ENCODE measurements at places on chromosomes 16 and 17.
A peak's percentile ranks its signal among the peaks of the same experiment; 100 is the strongest.

DNA sequence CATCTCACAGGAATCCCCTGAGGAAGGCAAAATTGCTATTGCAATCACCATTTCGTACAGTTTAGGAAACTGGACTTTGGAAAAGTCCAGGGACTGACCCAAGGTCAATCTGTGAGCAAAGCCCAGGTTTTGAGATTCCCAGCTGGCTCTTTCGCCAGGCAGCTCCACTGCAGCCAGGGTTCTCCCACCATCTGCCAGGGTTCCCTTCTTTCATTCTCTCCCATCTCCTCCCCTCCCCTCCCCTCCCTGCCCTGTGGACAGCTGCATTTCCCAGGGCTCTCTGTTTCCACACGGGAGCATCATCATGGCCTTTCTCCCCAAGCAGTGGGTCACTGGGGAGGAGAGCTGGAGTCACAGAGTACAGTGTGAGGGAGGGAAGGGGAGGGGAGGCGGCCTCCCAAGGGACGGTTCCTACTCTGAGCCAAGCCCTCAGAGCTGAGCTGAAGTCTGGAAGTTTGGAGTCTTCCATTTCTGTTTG, 11.9 kb upstream of the GSDMA start:
- no peak for DNase-seq

DNA sequence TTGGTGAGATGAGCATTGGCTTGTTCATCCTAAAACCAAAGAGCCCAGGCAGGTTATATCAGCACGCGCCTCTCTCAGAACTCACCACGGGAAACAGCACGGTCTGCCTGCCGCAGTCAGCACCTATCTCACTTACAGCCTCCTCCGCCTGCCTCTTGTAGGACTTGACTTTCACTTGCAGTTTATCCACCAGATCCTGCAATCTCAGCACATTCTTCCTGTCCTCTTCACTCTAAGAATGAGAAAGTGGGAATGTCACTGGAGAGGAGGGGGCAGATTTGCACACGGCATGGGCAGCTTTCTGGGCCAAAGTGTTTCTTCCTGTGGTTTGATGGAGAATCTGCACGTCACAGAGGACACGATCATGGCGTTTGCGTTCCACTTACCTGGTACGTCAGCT, 27.4 kb downstream of the MYH3 start:
- DNase-seq, result no peak

DNA sequence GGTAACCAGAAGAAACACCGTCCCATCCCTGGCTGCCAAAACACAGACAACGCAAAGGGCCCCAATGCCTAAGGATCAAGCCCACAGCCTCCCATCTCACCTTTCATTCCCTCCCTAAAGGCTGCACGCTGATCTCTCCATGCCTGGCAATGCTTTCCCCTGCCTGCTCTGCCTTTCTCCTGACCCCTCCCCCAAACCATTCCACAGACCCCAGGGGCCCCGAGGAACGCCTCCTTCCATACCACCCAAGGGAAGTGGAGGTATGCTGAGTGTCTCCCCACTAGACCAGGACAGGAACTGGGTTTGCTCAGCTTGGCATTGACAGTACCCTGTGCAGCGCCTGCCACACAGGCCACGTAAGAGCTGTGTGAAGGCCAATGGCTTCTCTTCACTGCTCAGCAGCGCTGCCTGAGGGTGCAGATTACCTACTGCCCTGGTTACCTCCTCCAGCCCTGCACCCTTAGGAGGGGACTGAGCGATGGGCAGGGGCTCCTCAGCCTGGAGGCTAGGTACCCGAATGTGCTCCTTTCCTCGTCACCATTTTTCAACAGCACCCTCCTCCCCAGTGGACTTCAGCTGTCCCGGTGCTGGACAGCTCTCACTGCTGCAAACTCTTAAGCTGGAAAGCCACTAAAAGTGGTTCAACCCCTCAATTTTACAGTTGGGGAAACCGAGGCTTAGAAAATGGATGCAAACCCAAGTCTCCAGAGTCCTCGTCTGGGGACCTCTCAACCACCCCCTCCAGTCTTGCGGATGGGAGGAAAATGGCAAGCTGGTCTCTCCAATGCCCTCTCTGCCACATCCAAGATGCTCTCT, 45.0 kb downstream of the SRCIN1 start:
- peak; percentile 32 for DNase-seq

GRCh38 chr17:8726941-8727555, 17.6 kb downstream of the CCDC42 start:
- no peak for DNase-seq

GRCh38 chr17:17732444-17732843, 51.2 kb downstream of the RAI1 start:
- no peak for DNase-seq

GRCh38 chr16:11160676-11161115, 95.3 kb downstream of the SOCS1 start:
- DNase-seq, result no peak

DNA sequence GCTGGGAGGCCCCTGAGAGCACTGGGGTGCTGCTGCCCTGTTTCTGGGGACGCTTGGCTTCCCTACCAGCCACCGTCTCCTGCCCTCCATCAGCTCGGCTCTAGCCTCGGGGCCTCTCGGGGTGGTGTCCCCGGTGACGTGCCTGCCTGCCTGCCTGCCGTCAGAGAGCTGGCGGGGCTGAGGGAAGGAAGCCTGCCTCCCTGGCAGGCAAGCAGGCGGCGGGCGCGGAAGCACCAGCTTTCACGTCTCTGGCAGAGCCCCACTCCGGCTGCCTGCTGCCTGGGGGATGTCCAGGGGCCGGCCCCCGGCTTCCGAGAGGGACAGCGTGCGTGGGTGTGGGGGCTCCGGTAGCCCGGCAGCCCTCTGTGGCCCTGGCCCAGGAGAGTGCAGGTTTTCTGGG, 9.3 kb downstream of the CENPX start:
- DNase-seq, result no peak

GRCh38 chr17:27207073-27207513, 86.8 kb upstream of the WSB1 start:
- peak; percentile 77 for DNase-seq

GRCh38 chr17:29883497-29883896, 46.5 kb downstream of the SSH2 start:
- peak; percentile 17 for DNase-seq

- no peak for DNase-seq
These were observed 19.2 kb downstream of the PGS1 start for GRCh38 chr17:78397681-78398101.

- DNase-seq, result peak; percentile 93
These were observed 9.0 kb upstream of the CDH5 start for GRCh38 chr16:66357523-66357928.

- no peak for DNase-seq
These were observed 8.2 kb downstream of the NTHL1 start for GRCh38 chr16:2039274-2040031.

DNA sequence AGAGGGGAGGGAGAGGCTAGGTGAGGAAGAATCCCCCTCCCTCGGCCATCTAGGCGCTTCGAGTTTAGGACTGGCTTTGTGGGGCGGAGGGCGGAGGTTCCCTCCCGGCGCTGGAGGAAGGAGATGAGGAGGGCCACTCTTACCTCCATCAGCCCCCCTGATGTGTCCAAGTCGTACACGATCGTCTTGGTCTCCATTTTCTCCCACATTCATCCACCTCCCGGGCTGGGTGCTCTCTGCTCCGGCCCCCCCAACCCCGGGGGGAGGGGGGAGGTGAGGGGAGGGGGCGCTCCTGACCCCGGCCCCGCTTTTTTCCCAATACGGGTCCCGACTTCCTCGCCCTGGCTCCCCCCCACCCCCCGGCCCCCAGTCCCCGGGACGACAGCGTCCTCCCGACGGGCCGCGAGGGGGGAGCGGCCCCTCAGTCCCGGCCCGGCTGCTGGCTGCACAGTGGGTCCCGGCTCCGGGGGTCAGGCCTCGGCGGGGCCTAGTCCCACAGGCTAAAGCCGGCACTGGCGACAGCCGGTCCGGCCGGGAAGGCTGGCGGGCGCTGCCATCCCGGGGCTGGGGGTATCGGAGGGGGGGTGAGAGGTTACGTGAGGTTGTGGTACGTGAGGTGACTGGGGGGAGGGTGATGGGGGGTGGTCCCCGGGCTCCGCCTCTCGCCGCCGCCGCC, 428 bp downstream of the PHF12 start:
- no peak for DNase-seq

DNA sequence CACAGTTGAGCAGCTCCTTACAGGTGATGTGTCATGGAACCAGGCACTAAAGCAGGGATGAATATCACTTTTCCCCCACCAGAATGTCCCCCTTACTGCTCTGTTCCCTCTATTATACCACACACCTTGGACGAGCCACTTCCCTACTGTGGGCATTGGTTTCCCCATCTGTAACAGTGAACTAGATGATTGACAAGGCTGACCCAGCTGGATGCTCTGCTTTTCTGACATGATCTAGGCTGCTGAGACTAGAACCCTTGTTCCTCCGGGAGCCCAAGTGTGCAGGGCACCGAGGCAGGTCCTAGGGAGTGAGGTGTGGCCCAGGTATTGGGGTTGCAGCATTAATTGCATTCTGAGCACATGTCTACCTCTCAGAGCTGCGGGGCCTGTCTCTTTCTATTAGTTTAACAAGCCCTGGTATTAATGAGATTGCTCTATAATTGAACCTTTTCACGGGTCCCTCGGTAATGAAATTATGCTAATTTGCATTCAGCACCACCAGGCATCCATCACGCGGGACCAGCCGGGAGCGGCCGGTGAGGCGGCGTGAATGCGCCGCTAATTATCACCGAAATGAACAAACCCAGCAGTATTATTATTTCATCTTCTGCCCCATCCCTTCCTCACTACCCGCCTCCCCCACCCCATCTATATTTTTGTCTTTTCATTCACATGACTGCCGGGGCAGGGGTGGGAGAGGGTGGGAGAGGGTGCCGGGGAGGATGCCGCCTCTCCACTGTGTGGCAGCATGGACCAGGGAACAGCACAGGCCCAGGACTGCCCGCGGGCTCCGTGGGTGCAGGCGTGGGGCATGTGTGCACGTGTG, 121.1 kb downstream of the CYLD start:
- no peak for DNase-seq

GRCh38 chr16:54331241-54332002, 44.8 kb upstream of the IRX3 start:
- no peak for DNase-seq

DNA sequence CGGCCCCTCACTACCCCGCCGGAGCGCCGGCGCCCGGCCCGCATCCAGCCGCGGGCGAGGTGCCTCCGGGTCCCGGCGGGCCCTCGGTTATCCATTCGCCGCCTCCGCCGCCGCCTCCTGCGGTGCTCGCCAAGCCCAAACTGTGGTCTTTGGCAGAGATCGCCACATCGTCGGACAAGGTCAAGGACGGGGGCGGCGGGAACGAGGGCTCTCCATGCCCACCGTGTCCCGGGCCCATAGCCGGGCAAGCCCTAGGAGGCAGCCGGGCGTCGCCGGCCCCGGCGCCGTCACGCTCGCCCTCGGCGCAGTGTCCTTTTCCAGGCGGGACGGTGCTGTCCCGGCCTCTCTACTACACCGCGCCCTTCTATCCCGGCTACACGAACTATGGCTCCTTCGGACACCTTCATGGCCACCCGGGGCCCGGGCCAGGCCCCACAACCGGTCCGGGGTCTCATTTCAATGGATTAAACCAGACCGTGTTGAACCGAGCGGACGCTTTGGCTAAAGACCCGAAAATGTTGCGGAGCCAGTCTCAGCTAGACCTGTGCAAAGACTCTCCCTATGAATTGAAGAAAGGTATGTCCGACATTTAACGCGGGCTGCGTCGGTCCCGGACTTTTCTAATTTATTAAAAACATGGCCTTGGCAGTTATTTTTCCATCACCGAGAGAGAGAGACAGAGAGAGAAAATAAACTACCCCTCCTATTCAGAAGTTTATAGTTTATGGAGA, 2.8 kb downstream of the IRX5 start:
- no peak for DNase-seq

GRCh38 chr17:27566671-27567562, 64.1 kb upstream of the LGALS9 start:
- DNase-seq, result peak; percentile 50

- DNase-seq, result no peak
These were observed at the start of gene NPW for GRCh38 chr16:2019518-2019920. TSS of gene NPW (plus strand) at chr16:2019785.

DNA sequence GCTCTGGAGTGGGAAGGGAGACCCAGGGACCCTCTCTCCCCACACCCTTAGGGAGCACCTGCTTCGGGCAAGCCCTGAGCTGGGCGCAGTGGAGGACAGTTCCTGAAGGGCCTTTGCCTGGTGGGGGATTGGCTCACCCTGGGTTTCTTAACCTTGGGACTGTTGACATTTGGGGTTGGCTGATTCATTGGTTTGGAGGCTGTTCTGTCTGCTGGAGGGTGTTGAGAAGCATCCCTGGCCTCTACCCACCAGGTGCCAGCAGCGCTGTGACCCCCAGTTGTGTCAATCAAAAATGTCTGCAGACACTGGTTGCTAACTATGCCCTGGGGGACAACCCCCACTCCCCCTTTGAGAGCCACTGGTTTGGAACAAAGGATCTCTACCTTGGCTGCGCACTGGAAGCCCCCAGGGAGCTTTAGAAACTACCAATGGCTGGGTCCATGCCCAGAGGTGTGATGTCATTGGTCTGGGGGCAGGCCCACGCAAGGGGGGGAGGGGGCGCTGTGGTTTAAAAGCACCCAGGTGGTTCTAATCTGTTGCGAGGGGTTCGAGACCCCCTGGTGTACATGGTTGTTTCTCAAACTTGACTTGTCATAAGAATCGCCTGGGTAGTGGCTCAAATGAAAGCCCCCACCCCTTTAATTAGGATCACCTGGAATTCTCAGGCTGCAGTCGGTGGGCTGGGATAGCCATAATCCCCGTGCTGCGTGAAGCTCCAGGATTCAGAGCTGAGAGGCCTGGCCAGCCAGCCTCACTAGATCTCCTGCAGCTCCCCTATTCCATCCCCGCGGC, 151.9 kb upstream of the GSE1 start:
- DNase-seq, result no peak

- DNase-seq, result no peak
These were observed 86.3 kb upstream of the DHX40 start for GRCh38 chr17:59479141-59479540.

DNA sequence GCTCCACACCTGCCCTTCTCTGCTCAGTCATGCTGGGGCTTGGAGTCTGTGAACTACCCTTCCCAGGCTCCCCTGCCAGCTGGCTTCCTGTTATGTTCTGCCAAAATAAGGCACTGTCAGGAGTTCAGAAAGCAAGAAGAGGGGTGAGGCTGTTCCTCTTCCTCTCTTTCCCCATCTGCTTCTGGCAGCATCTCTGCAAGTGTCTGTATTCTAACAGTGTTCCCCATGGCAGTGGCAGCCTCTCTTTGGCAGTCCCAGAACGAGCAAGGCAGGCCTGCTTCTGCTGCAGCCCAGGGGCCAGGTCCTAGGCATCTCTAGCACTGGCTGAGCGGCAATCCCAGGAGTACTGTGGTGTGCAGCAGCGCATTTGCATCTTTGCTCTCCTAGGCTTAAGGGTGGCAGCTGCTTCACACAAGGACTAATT, 219.1 kb downstream of the STX8 start:
- DNase-seq, result no peak

DNA sequence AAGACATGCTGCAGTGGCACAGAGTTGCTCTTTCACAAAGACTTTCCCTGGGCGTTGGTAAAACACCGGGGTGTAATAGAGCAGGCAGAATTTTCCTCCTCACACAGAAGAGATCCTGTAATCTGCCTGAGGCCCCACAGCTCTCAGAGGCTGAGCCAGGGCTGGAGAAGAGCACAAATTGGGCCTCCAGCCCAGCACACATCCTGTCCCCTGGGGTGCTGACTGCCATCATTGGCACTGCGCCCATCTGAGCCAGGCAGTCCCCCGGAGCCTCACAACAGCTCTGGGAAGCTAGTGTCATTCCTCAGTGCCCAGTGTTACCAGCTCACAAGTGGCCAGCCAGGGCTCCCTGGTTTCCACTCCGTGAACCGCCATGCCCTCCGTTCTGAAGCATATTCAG, 119.4 kb downstream of the SOCS1 start:
- peak; percentile 24 for DNase-seq

Data from endothelial cell of umbilical vein (primary cell).